Endothelial cell (in vitro differentiated cells): ENCODE measurements at places on chromosomes 13 and 19. TPM values are rescaled to one million over a fixed set of nuclear protein-coding genes. Genes with fewer than 3 reads are reported as not detected.
A peak's percentile ranks its signal among the peaks of the same experiment; 100 is the strongest.

DNA sequence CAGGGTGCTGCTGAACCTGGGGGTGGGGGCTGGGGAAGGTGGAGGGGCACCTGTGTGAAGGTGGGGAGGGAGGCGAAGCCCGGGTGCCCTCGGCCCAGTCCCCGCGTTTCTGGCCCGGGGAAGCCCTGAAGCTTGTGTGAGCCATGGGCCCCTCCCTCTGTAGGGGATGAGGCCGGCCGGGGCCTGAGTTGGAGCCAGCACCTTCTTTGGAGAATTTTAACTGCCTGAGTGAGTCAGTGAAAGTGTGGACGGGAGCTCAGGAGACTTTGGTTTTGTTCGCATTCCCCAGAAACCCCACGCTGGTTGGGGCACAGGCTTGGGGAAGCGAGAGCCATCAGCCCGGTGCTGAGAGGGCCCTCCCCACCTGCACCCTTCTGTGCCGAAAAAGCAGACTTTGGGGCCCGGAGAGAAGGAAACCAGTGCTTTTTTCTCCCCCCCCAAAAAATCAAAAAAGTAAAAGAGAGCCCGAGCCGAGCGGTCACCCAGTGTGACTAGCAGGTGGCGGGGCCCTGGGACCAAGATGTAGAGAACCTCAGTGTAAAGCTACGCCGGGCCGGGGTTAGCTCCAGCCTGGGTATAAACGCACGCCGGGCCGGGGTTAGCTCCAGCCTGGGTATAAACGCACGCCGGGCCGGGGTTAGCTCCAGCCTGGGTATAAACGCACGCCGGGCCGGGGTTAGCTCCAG is 45.1 kb downstream of the TMEM255B start:
- no peak for DNase-seq

LILRB1 gene
- total RNA-seq = not detected

- DNase-seq = no peak
These were observed 15.9 kb upstream of the EID2 start for GRCh38 chr19:39555883-39556282.

OR7A17 gene
- total RNA-seq = not detected

ZNF480 gene
- 18.1 TPM for total RNA-seq

GRCh38 chr19:49056101-49056901 is 1.2 kb downstream of the CGB7 start:
- DNase-seq = peak; percentile 64
